ENCODE measurements at places on chromosomes 5 and 9. TPM values are rescaled to one million over a fixed set of nuclear protein-coding genes. Genes with fewer than 3 reads are reported as not detected.
A peak's percentile ranks its signal among the peaks of the same experiment; 100 is the strongest.

TMEM174 gene
- total RNA-seq, result not detected

CYLC2 gene
- total RNA-seq, result not detected

GRCh38 chr9:20333991-20334390, 288.3 kb downstream of the MLLT3 start:
- no peaks in the 10 kb centered on the region for H3K4me1 ChIP-seq
- H3K36me3 ChIP-seq, result no peaks in the 10 kb centered on the region
- DNase-seq, result no peak
- H3K27ac ChIP-seq, result no peak overlapping the region

DNA sequence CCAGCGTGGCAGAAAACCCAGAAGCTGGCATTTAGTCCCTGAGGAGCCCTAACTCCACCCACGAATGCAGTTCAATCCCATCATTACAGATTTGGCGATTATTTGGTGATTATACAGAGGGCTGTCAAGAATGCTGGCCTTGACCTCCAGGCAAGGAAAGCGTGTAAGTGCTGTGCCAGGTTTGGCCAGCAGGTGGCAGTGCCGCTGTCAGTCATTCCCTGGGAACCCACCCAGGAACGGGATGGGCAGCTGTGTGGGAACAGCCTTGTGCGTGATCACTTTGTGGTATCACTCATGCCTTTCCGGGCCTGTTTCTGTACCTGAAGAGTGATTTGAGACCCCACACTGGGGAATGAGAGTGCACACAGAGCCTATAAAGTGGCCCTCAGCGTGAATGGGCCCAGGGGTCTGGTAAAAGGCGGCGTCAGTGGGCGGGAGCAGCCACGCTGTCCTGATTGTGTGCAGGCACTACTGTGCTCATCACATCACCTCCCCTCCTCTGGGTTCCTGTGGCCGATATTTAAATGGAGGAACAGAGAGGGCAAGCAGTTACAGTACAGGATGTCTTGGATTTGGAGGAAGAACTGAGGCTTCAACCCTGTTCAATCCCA, 215.6 kb downstream of the ROR2 start:
- H3K4me1 ChIP-seq, result peaks cover 28% of the 10 kb centered on the region
- peaks cover 10% of the 10 kb centered on the region for H3K36me3 ChIP-seq
- peak overlapping the region; percentile 48 for H3K27ac ChIP-seq
- H3K27me3 ChIP-seq, result no peaks in the 10 kb centered on the region
- DNase-seq, result peak; percentile 89

- DNase-seq, result no peak
- H3K36me3 ChIP-seq, result no peaks in the 10 kb centered on the region
- no peak overlapping the region for H3K27ac ChIP-seq
- no peak overlapping the region for H3K4me3 ChIP-seq
Observed at GRCh38 chr9:88725300-88726019, 190.5 kb downstream of the NXNL2 start.

GRCh38 chr5:78899922-78900362, 85.2 kb downstream of the ARSB start:
- H3K4me3 ChIP-seq, result no peak overlapping the region
- no peaks in the 10 kb centered on the region for H3K4me1 ChIP-seq
- DNase-seq, result no peak
- H3K27me3 ChIP-seq, result no peaks in the 10 kb centered on the region
- no peak overlapping the region for H3K27ac ChIP-seq

TRIM23 gene
- 14.1 TPM for total RNA-seq

GRCh38 chr5:2068531-2068930, 185.8 kb upstream of the IRX4 start:
- no peaks in the 10 kb centered on the region for H3K27me3 ChIP-seq
- H3K36me3 ChIP-seq, result no peaks in the 10 kb centered on the region
- no peak overlapping the region for H3K4me3 ChIP-seq
- DNase-seq, result no peak
- no peak overlapping the region for H3K27ac ChIP-seq

- no peak overlapping the region for H3K27ac ChIP-seq
- H3K36me3 ChIP-seq, result no peaks in the 10 kb centered on the region
- H3K4me1 ChIP-seq, result no peaks in the 10 kb centered on the region
- DNase-seq, result no peak
- no peaks in the 10 kb centered on the region for H3K27me3 ChIP-seq
Observed at GRCh38 chr5:43244823-43245565, 53.0 kb downstream of the NIM1K start.

DNA sequence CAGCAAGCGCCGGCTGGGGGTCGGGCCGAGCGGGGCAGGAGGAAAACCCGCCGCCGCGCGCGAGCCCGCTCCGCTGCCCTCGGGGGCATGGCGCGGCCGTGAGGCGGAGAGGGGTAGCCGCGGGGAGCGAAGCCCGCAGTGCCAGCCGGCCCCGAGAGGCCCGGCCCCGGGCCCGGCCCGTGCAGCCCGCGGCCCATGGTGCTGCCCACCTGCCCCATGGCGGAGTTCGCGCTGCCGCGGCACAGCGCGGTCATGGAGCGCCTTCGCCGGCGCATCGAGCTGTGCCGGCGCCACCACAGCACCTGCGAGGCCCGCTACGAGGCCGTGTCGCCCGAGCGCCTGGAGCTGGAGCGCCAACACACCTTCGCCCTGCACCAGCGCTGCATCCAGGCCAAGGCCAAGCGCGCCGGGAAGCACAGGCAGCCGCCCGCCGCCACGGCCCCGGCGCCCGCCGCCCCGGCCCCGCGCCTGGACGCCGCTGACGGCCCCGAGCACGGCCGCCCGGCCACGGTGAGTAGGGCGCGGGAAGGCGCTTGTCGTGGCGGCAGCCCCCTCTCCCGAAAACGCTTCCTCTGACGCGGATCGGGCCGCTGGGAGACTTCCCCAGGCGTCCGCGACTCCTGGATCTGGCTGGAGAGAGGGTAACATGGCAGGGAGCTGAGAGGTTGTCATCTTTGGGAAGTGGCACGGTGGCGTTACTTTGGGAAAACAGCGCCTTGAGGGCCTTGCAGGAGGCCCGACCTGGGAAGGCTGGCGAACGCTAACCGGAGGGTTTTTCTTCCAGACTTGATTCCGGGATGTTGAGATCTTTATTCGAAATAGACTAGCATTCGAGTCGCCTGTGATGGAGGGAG, 523 bp downstream of the MAML1 start:
- DNase-seq, result peak; percentile 71
- peak overlapping the region; percentile 86 for H3K4me3 ChIP-seq
- H3K36me3 ChIP-seq, result no peaks in the 10 kb centered on the region
- H3K4me1 ChIP-seq, result no peaks in the 10 kb centered on the region
- peak overlapping the region; percentile 99 for H3K27ac ChIP-seq
- no peaks in the 10 kb centered on the region for H3K27me3 ChIP-seq

FST gene
- total RNA-seq, result 8.8 TPM

DNA sequence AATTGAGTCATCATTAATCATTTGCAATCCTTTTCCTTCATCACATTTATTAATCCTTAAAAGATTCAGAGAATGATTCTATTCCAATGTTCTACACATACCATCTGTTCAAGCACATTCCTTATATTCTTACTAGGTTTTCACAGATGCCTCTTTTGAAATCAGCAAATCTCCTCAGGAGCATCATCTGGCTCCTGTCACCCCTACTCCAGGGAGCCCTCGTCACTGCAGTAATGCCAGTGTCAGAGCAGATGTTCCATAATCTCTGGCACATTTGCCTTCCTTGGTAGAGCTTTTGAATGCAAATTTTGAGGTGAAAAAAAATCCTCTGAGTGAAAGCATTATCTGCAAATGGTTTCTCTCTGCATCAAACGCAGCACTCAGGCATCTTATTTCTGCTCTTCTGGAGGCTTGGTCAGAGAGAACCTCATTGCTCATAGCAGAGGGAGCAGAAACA, 7.6 kb upstream of the KCNV2 start:
- H3K36me3 ChIP-seq, result no peaks in the 10 kb centered on the region
- no peaks in the 10 kb centered on the region for H3K27me3 ChIP-seq
- no peak for DNase-seq
